ENCODE measurements at places on chromosomes 7 and 10.

- no peak for DNase-seq
Observed at GRCh38 chr10:94217411-94217810, 145.3 kb downstream of the NOC3L start.

- no peak for DNase-seq
Observed at GRCh38 chr7:4763091-4763793, 12.2 kb upstream of the AP5Z1 start.

GRCh38 chr10:6719561-6719960 lies 139.5 kb upstream of the PRKCQ start:
- no peak for DNase-seq

GRCh38 chr7:47153058-47153457 lies 428.9 kb downstream of the TNS3 start:
- no peak for DNase-seq

- no peak for DNase-seq
Observed at GRCh38 chr7:84490661-84491060, 296.1 kb upstream of the SEMA3A start.

- no peak for DNase-seq
Observed at GRCh38 chr7:102073931-102074880, 212.5 kb upstream of the SH2B2 start.
